ENCODE measurements at places on chromosomes 1 and 21.

- no peak for DNase-seq
Measured at GRCh38 chr1:6580593-6581409, 1.0 kb downstream of the ZBTB48 start.

DNA sequence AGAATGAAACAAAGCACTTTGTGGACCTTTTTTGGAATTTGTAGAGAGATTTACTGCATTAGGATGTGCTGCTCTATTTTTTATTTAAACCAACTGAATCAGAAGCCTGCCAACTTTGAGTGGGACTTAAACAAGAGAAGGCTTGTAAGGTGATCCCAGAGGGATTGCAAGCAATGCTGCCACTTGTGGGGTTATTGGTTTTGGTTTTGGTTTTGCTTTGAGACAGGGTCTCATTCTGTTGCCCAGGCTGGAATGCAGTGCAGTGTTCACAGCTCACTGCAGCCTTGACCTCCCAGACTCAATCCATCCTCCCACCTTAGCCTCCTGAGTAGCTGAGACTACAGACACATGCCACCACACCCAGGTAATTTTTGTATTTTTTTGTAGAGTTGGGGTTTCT, 32.2 kb upstream of the GNG5 start:
- no peak for DNase-seq

DNA sequence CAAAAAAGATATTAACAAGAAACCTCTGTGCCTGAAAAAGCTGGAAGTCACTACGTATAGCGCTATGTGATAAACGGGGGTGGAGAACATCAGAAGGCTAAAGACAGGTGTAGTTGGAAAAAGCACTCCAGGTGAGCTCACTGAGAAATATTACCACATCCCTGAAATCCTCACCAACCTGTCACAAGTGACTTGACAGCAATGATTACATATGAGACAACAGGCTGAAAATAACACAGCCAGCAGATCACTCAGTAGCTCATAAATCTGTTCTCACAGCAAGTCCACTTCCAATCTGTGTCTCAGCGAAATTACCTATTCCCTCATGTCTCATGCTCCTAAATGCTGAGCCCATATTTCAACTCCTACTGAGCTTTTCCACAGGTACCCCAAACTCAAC, 120.5 kb downstream of the UBR4 start:
- no peak for DNase-seq

DNA sequence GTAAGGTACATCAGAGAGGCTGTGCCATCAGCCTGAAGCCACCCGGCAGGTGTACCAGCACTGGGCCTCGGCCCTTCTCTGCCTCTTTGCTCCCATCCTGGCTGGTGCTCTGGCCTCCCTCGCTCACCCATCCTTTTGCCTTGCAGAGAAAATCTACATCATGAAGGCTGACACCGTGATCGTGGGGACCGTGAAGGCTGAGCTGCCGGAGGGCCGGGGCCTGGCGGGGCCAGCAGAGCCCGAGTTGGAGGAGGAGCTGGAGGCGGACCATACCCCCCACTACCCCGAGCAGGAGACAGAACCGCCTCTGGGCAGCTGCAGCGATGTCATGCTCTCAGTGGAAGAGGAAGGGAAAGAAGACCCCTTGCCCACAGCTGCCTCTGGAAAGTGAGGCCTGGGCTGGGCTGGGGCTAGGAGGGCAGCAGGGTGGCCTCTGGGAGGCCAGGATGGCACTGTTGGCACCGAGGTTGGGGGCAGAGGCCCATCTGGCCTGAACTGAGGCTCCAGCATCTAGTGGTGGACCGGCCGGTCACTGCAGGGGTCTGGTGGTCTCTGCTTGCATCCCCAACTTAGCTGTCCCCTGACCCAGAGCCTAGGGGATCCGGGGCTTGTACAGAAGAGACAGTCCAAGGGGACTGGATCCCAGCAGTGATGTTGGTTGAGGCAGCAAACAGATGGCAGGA, 24.5 kb upstream of the TNFRSF1B start:
- DNase-seq: no peak

DNA sequence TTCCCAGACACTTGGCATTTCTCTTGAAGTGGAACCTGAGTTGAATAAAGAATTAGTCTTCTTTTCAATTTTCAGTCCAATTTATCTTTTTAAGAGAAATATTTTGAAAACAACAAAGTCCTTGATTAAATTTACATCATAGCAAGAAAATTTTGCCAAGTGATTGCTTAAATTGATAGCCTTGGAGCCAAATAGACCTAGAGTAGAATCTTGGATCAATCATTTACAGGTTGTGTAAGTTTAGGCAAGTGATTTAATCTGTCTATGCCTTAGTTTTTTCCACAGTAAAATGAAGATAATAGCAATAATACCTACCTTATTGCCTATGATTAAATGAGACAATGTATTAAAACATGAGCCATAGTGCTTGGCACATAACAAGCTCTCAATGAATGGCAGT, 113.9 kb downstream of the LHX9 start:
- DNase-seq: no peak

DNA sequence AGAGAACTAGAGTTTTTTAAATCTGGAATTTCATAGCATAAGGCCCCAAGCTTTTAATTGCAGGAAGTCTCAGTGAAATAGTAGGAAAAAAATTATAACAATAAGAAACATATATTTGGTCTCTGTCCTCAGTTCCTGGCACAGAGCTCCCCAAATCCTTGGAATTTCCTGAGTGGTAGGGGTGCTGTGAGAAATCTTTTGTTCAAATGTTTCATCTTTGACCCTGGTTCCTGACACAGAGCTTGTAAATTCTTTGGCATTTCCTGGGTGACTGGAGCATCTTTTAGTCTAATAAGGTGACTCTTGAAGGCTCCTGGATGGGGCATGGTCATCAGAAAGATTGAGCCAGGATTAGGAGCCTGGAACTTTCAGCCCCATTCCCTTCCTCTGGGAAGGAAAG, 225.7 kb upstream of the AJAP1 start:
- DNase-seq: no peak

GRCh38 chr1:224851848-224852261, 77.6 kb upstream of the DNAH14 start:
- DNase-seq: no peak

All from NCI-H1930 (cell line).